ENCODE measurements at places on chromosomes 12 and 14.

- DNase-seq, result no peak
Observed at GRCh38 chr12:52660934-52661499, 9.0 kb upstream of the KRT2 start.

DNA sequence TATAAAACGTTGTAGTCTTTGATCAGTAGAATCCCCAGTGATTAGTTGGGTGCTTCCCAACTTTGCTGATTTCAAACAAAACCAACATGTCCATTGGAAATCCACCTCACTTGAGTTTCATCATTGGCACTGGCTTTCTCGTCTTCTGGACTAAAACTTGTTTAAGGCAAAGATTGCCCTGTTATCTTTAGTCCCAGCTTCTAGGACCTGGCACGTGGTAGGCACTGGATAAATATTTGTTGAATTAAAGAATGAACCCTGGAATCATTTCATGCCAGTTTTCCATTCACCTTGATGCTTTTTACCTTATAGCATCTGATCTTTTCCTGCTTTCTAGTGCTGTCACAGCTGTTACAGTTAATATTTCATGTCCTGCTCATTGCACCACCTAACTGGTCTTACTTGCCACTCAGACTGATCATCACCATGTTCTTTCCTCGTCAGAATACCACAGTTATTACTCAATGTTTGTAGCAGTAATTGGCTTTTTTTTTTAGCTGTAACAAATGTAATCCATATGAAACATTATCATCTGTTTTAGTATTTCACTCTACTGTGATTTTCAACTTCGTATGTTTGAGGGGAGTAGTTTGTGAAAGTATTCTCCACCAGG is 7.3 kb upstream of the C12orf50 start:
- no peak for DNase-seq

- no peak for DNase-seq
Observed at GRCh38 chr12:108131657-108132126, 2.6 kb downstream of the WSCD2 start.

DNA sequence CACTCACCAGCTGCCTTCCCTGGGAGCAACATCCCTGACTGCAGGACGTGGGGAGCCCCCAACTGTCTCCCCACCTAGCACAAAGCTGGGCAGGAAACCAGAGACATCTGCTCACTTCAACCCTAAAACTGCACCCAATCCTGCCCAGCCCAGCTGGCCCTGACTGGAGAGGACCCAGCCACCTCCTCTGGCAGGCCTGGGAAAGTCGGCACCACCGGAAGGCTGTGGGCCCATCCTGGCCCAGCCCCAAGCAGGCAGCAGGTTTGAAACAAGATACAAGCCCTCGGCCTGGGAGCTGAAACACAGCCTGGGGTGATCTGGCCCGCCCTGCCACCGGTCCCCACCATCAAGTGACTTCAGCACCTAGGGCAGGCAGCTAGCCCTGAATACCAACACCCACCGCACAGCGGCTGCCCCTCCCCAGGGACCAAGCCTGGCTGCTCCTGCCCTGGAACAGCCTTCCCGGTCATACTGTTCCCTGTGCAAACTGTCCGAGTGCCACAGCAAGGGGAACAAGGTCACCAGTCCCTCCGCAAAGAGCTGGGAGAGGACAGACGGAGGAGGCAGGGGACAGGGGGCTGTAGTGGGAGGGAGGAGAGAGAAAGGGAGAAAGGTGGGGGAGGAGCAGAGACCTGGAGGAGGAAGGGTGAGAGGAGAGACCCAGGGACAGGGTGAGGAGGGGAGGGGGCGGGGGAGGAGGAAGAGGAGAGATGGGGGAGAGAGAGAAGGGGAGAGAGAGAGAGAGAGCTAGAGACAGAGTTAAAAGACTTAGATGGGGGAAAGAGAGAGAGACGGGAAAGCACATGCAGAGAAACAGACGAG is 115.7 kb downstream of the RFLNA start:
- no peak for DNase-seq

DNA sequence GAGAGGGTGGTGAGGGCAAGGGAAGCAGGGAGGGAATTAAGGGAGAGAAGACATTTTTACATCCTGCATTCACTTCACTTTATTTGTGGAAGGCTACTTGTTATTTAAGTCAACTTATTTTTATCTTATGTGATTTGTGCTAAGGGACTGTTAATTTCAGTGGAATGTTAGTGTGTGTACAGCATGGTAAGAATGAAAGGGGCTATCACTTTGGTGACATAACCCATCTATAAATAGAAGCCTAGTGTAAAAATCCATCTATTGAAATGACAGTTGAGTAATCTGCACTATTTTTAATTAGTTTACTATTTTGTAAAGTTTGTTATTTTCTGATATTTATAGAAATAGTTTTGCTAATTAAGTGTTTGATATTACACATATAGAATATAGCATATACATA is 16.8 kb upstream of the CHPT1 start:
- no peak for DNase-seq

DNA sequence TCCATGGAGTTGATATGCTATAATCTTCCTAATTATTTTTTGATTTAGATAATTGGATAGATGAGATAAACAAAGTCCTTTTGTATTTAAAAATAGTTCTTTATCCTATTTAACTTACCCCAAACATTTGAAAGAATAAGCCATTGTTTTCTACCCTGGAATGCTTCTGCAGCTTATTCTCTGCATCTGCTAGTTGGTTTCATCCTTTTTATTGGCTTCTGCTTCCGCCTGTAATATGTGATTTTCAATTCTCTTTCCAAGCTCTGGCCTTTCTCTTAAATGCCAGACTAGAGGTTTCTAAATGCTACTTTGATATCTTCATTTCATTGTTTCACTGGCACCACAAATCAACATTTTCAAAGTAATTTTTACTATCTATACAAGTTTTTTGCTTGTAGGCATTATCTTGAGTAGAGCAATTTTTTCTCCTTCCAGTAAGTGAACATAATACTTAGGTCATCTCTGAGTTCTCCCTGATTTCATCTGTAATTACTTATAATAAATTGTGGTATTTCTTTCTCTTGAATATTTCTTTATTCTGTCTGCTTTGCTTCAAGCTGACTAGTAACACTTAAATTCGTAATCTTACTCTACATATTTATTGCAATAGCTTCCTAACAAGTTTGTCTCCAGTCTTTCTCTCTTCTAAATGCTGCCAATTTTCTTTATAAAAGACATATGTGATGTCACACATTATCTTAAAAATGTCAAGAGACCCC is 958.4 kb downstream of the SLC6A15 start:
- no peak for DNase-seq

- no peak for DNase-seq
Observed at GRCh38 chr12:65430571-65431306, 152.3 kb downstream of the MSRB3 start.

DNA sequence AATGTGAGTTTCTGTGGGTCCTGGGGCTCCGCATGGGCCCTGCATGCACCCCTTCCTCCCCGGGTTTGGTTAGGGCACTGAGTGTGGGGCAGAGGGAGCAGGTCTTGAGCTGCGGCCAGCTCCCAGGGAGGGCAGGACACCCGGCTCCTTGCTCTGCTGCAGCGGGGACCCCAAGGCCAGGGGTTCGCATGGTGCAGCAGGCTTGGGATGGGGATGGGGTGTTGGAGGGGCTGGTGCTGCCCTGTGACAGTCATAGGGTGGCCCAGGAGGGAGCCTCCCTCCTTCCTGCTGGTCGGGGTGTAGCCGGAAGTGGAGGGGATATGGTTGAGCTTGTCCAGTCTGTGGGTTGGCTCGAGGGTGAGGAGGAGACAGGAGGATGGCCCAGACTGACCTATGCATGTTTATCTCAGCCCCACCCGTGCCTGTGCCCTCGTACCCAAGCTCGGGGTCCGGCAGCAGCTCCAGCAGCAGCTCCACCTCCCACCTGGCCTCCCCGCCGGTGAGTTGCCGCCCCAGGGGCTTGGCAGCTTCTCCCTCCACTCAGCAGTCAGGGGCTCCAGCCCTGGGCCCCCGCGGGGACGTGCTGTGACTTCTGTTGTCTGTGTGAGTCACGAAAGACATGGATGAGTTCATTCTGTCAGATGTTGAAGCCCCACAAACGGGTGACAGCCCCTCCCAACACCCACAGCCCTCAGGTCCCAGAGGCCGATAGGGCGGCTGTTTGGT is 16.0 kb downstream of the ULK1 start:
- DNase-seq, result no peak

DNA sequence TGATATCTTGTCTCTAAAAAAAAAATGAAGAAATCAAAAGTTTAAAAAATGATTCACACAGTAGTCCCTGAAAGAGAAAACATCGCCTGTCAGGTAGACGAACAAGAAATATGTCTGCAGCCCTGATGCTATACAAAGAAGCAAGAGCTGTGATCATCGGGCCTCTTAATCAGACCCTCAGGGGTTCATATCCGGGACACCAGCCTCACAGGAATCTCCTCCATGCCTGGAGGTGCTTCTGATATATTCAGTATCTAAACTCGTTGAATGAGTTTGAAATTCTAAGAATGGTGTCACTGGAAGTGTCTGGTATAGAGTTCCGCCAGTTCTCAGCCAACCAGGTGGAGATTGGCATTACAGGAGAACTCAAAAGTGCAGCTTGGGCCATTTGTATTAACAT is 64.7 kb downstream of the KSR2 start:
- DNase-seq, result no peak

DNA sequence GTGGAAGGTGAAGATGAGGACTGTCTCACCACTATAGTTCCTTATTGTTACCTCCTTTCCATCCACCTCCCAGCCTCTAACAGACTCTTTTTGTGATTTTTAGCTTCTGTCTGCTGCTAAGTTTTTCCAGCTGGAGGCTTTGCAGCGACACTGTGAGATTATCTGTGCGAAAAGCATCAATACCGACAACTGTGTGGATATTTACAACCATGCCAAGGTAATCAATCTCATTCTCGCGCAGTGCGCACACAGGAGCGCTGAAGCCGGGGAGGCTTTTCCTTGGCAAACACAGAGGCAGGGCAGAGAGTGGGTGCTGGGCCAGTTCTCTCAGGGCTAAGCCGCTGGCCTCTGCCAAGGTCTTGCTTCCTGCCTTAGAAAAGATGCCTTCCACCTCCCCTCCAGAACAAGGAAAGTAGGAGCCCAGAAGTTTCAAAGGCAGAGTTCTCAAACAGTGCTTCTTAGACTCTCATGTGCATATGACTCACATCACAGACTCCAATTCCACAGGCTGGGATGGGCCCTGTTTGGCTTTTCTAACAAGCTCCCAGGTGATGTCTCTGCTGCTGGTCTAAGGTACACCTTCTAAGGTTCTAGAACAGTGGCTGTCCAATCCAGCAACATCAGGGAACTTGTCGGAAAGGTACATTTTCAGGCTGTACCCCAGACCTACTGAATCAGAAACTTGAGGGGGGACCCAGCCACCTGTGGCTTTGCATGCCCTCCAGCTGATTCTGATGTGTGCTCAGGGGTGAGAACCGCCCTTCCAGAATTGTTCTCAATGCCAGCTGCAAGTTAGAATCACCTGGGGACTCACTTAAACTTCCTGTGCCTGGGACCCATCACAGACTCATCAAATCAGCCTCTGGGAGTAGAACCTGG is 33.8 kb upstream of the PWP1 start:
- DNase-seq, result no peak

DNA sequence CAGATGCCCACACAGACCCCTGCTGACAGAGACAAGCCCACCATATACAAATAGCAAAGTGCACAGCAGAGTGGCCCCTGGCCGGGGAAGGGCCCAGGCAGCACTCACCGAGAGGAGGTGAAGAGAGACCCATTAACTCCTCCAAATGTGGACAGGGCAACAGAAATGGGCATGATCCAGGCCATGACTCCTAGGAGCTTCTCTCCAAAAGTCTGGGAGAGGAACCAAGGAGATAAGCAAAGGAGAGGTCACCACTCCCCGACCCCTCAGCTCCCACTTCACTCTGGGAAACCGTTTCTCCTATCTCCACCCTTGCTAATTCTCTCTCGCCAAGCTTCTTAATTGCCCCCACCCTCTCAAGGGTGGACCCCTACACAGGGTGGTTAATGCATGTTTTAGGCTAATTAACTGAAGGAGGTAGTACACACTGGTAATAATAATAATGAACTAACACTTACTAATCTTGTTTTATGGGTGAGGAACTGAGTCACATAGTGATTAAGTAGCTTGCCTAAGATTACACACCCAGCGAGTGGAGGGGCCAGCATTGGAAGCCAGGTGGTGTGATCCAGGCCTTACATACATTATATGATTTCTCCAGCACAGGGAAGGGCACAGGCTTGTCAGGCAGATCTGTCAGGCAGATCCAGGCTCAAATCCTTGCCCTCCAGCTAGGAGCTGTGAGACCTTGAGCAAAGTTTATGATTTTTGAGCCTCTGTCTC is 18.9 kb upstream of the CEBPE start:
- DNase-seq, result no peak

GRCh38 chr12:122722387-122722786 is 5.8 kb upstream of the HCAR3 start:
- DNase-seq, result peak; percentile 25

GRCh38 chr12:7019043-7019569 is 830 bp upstream of the LPCAT3 start:
- no peak for DNase-seq

- DNase-seq, result no peak
Observed at GRCh38 chr12:15118955-15119354, 102.3 kb downstream of the RERG start.

- no peak for DNase-seq
Observed at GRCh38 chr14:66965831-66966230, 223.4 kb upstream of the GARIN2 start.

GRCh38 chr12:39835517-39836489 is 216.2 kb upstream of the ABCD2 start:
- no peak for DNase-seq

- no peak for DNase-seq
Observed at GRCh38 chr14:35482994-35483515, 50.9 kb upstream of the INSM2 start.

DNA sequence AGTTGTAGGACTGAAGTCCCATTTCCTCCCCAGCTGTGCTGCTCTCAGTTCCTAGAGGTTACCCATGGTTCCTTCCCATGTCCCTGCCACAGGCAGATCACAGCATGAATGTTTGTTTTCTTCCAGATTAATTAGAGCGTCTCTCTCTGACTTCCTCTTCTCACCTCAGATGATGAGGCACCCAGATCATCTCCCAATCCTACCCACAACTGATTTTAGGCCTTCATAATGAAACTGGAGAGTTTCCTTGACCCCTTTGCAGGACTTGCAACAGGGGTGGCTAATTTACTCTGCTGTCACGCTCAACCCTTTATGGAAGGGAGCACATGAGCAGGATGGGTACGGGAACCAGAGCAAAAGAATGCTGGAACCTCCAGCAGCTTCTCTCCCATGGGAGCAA is 32.1 kb upstream of the TXNRD1 start:
- DNase-seq, result no peak

- peak; percentile 59 for DNase-seq
Observed at GRCh38 chr14:68633131-68633991, 159.5 kb downstream of the ZFP36L1 start.

DNA sequence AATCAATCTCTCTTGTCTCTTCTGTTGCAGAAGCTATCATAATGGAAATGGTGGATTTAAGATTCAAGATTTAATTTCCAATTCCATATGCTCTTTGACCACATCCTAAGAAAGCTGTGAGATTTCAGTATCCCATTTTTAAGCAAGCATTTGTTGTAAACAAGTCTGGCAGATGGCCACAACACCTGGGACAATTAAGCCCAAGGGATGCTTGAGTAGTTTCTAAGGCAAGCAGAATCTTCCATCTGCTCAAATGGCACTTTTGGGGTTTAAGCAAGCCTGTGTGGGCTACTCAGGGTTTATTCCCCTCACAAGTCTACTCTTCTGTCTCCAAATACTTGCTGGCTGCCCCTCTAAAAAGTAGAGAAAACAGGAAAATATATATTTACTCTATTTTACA is 304.7 kb upstream of the SYT1 start:
- no peak for DNase-seq

Data from suppressor macrophage (primary cell).